ENCODE measurements at places on chromosomes 4 and X.

- no peak for DNase-seq
Measured at GRCh38 chr4:156029691-156030090, 76.0 kb upstream of the CTSO start.

DNA sequence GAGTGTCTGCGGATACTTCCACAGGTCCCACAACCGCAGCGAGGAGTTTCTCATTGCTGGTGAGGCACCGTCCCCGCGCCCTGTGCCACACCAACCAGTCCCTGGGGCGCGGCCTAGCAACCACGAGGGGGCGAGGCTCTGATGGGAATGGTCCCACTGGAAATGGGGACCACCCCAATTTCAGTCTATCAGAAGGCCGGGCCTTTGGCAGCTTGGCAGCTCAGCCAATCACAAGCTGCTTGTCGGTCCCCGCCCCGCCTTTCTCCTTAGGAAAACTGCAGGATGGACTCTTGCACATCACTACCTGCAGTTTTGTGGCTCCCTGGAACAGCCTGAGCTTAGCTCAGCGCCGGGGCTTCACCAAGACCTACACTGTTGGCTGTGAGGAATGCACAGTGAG, 3.0 kb downstream of the TIMP1 start:
- no peak for DNase-seq

DNA sequence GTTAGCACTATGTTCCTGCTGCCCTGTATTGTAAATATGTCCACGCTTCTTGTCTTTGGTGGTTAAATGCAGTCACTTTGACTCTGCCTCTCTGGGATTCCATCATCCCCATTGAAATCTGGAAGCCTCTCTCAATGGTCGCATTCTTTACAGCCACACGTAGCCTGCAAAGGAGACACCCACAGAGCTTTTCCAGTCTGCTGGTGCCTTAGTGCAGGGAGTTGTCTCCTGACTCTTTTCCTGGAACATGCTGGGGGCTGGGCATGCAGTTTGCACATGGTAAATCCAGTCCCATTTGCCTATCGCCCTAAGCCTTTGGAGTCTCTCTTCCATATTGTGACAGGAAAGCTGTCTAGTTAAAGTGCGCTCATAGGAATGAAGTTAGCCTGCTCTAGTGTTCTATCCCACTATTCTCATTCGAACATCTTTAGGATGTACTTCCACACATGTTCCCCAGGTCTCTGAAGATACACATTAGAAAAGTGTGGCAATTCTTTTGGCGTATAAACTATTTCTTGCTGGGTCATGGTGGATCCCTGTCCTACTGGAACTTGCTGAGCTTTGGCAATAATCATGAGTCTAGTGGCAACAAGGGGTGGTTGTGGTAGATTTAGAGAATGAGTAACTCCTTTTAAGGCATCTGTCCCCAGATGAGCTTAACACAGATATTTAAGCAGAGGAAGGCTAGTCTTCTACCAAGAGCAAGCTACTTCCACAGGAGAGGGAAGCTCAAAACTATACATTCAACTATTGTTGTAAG, 33.7 kb downstream of the COQ2 start:
- no peak for DNase-seq

GRCh38 chr4:123480706-123481418, 84.3 kb downstream of the SPRY1 start:
- DNase-seq = no peak
